Osteocyte (in vitro differentiated cells): ENCODE measurements at places on chromosomes 11 and 22.
A peak's percentile ranks its signal among the peaks of the same experiment; 100 is the strongest.

DNA sequence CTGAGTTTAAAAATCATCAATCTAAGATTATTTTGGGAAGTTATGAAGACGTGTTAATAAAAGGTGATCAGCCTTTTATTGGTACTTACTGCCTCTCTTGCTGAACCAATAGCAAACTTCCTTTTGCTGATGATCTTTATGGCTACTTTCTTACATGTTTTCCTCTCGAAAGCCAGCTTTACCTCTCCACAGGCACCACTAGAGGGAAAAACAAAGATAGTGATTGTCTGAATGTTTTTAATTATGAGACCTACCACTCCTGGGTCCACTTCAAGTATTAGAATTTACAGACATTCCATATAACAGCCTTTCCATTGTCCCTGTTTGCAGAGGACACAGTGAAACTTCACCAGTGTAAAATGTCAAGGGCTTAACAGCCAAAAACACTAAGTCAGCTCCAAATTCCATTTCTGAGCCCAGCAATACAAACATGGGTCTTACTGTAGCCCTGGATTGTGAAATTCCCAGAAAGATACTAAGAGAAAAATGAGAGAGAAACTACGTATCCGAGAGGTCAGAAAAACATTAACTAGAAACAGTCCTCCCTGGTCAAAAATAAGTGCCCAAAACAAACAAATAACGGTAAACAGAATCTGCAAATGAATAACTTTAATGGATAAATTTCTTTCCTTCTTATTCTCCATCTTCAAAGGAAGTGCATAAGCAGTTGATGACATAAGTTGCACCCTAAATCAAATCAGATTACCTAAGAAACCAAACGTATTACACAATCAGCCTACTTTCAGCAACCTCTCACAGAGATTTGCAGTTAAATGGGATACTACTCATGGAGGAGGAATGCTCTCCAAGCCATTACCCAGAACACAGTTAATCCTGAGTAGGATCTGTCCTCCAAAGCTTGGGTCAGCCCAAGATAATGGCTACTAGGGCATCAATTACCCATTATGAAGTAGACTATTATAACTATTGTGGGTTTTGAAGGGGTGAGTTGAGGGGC lies 29.5 kb downstream of the CHEK2 start:
- DNase-seq: no peak

- DNase-seq: no peak
Measured at GRCh38 chr22:46578824-46579561, 41.2 kb upstream of the GRAMD4 start.

- DNase-seq: no peak
Measured at GRCh38 chr11:97732011-97732632, 1288.6 kb upstream of the CNTN5 start.

- no peak for DNase-seq
Measured at GRCh38 chr11:76322942-76323341, 58.0 kb downstream of the THAP12 start.

DNA sequence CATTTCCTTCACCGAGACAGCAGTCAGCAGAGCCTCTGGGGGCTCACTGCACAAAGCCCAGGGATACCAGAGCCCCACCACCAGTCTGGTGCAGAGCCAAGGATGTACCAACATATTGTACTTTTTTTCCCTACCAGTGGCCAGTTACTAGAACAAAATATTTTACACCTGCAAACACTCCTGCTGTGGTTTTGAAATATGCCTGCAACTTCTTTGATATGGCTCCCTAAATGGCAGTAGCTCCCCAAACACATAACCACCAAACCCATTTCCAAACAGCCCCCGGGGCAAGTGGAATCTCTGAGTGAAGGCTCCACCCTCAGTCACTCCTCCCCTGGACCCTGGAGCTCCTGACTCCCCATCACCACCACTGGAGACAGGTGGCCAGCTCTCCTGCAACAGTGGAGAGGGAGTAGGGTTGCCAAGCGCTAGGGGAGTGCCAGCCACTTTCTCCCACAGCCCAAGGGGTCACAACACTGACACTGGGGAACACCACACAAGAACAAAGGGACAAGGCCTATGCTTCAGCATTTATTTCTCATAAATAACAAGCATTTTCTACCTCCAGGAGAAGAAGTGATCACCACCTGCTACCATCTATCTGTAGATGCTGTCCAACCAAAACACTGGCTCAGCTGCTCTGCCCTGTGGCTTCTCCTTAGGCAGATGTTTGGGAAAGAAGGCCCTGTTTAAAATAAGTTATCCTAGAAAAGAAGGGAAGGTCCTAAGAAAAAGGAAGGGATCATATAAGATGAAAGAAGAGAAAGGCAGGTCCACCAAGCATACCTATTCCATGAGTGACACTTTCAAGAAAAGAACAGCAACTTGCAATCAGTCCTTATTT lies 15.1 kb downstream of the DGCR2 start:
- DNase-seq: no peak

DNA sequence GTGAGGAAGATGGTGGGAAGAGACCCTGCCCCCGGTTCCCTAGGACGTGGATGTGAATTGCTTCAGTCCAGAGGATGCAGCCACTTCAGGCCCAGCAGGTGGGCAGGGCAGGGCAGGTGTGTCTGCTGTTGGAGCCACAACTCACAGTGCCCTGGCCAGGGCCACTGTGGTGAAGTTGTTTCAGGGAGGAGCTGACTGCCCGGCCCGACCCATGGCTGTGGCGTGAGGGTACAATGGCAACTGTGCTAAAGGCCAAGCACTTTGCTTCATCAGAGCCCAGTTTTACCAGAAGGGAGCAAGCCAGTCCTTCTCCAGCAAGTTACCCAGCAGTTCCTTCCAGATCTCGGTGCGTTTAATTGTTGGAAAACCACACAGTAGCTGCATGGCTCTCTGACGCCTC lies 1174.4 kb downstream of the BRD1 start:
- no peak for DNase-seq

DNA sequence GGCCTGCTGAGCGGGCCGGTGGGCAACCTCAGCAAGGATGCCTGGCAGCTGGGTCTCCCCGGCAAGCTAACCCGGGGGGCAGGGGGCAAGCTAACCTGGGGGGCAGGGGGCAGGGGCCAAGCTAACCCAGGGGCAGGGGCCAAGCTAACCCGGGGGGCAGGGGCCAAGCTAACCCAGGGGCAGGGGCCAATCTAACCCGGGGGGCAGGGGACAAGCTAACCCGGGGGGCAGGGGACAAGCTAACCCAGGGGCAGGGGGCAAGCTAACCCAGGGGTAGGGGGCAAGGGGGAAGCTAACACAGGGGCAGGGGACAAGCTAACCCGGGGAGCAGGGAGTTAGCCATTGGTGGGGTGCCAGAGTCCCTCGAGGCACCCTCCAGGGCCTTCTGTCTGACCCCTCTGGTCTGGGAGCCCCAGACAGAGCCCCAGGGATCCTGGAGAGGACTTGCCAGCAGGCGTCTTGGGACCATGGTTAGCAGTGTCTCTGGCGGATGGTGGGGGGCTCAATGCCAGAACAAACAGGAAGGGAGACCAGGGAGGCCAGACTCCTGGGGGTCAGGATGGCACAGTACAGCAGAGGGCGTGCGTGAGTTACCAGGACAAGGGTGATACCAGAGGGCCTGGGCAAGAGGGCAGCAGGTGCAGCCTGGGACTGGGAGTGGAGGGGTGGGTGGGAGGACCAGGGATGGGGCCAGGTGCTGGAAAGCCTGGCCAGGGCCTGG lies 16.1 kb downstream of the IGF2 start:
- DNase-seq: no peak

DNA sequence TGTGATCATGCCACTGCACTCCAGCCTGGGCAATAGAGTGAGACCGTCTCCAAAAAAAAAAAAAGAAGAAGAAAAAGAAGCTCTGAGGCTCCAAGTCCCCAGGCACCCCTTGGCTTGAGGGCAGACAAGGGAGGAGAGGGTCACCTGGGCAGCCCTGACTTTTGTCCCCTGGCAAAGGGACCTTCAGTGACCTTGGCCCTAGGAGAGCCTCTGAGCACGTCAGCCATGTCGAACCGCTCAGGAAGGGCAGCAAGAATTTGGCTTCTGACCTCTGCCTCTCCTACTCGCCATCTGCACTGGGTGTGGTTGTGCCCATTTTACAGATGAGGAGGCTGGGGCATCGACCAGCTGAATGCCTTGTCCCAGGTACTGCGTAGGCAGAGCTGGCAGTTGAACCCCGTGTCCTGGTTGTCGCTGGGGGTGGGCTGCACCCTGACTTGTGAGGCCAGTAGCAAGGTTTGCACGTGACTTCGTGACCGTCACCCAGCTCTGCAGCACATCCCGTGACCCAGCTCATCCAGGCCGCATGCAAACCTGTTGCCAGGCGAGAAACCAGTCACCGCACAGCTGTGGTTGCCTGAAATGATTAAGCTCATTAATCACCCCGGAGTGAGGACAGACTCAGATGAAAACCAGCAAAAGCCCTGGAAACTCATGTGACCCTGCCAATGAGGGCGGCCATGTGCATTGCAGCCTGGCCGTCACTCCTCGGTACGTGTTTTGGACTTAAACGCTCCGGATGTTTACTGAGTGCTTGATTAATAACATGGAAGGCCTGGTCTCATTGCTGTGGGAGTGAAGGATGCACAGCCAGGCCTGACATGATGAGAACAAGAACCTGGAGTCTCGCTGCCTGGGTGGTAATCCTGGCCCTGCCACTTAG lies 47.7 kb upstream of the PPP6R3 start:
- no peak for DNase-seq

- no peak for DNase-seq
Measured at GRCh38 chr11:120236169-120237107, 3.5 kb upstream of the POU2F3 start.

DNA sequence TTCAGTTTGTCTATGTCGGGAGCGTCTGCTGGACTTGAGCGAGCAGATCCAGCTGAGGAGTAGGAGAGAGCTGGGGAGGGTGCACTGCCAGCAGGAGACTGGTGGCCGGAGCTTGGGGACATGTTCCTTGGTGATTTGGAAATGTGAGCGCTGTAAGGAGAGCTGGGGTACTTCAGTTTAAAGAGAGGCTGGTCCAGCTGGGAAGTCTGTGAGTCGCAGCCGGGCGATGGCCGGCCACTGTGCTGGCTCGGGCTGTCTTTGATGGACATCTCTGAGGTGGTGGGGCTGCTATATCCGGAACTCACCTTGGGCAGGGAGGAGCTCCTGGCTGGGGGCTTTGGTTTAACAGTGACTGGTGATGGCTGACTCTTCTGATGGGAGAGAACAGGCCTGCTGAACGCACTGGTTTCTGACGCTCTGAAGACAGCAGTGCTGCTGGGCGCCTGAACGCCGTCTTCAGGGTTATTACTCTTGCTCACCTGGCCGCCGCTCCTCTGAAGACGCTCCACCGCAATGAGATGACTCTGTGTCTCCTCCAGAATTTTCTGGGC lies 63.6 kb upstream of the PITPNB start:
- DNase-seq: peak; percentile 73

DNA sequence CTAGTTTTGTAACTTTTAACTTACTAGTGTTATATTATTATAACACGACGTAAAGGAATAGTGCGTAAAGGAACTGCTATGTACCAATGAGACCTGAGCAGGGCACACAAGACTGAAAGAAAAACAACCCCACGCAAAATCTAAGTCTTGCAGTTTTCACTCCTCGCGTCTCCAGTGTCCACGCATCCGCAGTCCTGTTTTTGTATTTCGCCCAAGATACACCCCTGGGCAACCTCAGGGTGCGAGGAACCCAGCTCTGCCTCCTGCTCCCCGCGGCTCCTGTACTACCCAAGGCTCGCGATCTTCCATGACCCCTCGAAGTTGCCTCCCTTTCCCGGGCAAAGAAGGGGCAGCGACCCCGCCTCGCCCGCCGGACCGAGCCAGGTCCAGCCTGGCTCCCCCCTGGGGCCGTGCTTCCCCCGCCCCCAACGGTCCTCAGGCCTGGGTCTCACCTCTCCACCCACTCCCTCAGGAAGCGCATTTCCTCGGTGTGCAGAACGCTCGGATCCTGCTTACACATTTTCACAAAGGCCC lies 393 bp downstream of the ST13 start:
- DNase-seq: no peak

DNA sequence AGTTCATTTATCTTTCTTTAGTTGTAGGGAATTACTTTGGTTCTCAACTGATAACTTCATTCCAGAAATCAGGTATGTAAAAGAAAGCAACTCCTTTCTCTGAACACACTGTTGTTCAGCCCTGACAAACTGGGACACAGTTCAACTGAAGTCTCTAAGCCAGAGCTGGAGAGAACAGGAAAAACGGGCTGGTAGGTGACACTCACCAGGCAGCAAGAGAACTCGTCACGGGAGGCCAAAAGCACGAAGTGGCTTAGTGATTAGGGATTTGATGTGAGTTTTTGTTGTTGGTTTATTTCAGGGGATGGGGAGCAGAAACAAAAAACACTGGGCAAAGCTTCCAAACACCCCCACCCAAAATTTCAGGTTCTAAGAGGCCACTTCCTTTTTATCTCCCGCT lies 54.1 kb downstream of the MYH9 start:
- no peak for DNase-seq

DNA sequence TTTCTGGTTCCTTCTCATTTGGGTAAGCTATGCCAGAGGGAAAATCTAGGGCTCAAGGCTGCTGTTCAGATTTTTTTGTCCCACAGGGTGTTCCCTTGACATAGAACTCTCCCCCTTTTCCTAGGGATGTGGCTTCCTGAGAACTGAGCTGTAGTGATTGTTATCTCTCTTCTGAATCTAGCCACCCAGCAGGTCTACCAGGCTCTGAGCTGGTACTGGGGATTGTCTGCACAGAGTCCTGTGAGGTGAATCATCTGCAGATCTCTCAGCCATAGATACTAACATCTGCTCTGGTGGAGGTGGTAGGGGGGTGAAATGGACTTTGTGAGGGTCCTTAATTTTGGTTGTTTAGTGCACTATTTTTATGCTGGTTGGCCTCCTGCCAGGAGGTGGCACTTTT lies 167.3 kb upstream of the PGR start:
- DNase-seq: no peak

- no peak for DNase-seq
Measured at GRCh38 chr11:66003291-66003690, 988 bp downstream of the BANF1 start.

DNA sequence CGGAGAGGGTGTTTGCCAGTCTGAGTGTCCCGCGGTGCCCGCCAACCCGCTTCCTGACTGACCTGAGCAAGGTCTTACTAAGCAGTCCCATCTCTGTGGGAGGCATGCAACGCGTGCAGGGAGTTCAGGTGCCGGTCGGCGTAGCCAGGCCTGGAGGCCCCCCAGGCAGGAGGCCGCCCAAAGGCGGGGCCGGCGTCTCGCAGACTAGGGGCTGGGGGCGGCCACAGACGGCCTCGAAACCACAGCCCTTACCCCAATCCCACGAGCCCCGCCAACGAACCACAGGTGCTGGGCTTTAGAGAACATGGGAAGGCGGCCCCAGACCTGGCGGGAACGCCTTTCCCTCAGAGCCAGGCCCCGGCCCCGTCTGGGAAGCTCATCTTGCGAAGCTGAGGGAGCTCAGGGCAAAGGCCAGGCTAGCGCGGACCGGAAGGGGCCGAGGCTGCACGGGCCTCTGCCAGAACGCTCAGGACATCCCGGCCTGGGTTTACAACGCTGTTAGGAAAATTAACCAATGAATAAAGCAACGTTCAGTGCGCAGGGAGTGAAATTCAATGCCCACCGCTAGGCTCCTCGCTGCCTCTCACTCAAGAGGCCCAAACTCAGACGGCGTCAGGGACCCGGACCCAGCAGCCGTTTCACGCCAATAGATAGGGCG lies 2.1 kb upstream of the MTFP1 start:
- DNase-seq: peak; percentile 87
